ACHN (cell line): ENCODE measurements at places on chromosomes 3 and 15.
A peak's percentile ranks its signal among the peaks of the same experiment; 100 is the strongest.

GRCh38 chr3:6779140-6779539, 81.8 kb upstream of the GRM7 start:
- DNase-seq: no peak

DNA sequence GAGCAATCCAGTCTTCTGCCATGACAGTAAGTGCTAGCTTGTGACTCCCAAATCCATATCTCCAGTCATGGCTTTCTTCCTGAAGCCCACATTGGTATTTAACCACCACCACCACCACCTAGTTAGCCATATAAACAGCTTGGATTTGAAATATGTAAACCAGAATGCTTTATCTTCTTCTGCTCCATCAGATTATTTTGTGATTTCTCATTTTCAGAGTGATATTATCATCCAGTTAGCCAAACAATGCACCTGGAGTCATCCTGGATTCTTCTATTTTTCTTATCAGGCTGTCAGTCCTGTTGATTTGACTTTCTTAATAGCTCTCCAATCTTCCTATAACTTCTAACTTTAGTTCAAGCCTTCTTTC, 124.3 kb upstream of the PTX3 start:
- DNase-seq: no peak

- DNase-seq: no peak
These were observed 22.0 kb upstream of the CHCHD6 start for GRCh38 chr3:126682009-126682408.

DNA sequence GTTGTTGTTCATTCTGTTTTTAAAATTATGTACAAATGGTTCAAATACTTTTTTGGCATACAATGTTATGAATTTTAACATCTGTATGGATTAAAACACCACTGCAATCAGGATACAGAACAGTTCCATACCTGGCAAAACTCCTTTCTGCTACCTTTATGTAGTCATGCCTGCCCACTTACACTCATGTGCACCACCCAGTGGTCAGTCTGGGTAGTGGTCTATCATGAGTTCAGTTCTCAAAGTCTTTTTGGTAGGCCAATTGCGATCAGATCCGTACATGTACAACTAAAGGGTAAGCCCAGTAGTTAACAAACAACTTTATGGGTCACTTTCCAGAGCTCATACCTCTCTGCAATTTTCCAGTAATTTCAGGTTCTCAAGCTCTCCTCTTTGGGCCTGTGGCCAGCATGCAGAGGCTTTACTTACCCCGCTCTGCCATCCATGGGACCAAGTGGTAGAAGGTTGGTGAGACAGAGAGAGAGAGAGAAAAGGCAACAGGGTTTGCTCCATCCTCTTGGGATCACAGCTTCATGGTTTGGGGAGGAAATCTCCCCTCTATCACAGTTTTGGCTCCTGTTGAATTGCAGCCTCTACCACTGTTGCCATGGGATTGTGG, 63.9 kb upstream of the FAM98B start:
- peak; percentile 52 for DNase-seq

GRCh38 chr15:68113273-68113672, 59.2 kb downstream of the PIAS1 start:
- DNase-seq: no peak

DNA sequence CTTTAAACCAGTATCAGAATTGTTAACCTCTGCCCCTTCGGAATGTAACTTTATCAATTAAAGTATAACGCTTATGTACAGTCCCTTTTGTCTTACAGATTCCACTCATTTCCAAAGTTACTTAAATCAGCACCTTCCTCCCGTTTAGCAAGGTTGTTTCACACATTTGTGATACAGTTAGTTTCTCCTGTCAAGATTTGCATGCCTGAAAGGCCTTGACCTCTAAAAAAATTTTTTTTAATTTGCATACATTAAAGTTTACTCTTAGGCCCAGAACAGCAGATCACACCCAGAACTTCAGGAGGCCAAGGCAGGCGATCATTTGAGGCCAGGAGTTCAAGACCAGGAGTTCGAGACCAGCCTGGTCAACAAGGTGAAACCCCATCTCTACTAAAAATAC, 9.1 kb downstream of the INO80 start:
- no peak for DNase-seq

- DNase-seq: peak; percentile 11
These were observed 22.6 kb downstream of the TGFBR2 start for GRCh38 chr3:30628901-30629590.

DNA sequence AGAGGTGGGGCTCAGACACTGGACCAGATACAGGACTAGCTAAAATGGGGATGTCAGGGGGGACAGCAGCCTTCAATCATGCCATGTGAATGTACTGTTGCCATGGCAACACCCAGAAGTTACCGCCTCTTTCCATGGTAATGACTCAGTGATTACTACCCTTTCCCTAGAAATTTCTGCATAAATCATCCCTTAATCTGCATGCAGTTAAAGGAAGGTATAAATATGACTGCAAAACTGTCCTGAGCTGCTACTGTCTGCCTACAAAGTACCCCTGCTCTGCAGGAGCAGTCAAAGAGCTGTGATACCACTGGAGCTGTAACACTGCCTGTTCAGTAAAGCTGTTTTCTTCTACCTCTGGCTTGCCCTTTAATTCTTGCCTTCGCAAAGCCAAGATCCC, 168.2 kb downstream of the PEAK1 start:
- no peak for DNase-seq

- DNase-seq: no peak
These were observed 584.0 kb upstream of the ZNF385D start for GRCh38 chr3:22334996-22335395.

- DNase-seq: no peak
These were observed 18.4 kb upstream of the CRABP1 start for GRCh38 chr15:78321786-78322185.

- no peak for DNase-seq
These were observed 85.0 kb upstream of the XCR1 start for GRCh38 chr3:46112296-46112695.

- DNase-seq: peak; percentile 60
These were observed 461.5 kb upstream of the PPP2R3A start for GRCh38 chr3:135503760-135504686.

DNA sequence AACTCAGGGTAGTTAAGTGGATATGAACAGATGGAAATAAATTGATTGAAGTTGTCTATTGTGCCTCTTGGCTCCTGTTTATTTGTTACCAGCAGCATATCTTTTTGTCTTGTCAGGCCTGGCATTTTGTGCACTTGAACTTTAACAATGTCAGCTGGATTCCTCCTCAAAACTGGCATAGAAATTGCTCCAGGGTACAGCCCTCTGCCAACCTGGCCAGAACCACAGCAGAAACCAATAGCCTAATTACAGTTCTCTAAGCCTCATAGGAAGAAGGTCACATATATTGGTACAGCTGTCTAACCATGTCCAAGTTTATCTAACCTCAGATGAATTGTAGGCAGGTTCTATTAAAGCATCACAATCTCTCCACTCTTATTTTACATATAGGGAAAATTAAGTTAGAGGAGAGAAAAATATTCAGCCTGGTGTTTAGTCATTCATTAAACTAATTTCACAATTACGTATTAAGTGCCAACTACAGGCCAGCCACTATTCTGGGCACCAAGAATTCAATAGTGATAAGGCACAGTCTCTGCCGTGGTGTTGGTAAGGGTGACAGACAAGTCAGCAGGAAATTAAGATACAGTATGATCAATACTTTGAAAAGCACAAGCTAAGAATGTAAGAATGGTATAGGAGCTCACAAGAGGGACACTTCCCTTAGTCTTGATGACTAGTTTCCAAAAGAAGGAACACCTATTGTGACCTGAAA, 452.9 kb upstream of the NECTIN3 start:
- no peak for DNase-seq

DNA sequence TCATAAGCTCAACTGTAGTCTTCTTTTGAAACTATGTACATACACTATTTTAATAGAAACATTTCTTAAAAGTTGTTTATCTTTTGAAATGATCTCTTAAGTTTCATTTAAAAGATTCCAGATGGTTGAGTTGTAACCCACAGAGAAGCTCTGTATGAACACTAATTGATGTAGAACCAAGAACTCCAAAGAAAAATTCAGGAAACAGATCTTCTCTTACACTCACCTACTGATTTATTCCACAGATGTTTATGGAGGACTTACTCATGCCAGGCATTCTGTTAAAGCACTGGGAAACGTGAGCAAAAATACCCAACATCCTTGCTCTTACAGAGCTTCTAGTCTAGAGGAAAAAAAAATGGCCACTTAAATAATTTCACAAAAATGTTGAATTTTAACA, 551.1 kb downstream of the NAALADL2 start:
- no peak for DNase-seq

- DNase-seq: no peak
These were observed 49.3 kb downstream of the CEP152 start for GRCh38 chr15:48761393-48762158.

DNA sequence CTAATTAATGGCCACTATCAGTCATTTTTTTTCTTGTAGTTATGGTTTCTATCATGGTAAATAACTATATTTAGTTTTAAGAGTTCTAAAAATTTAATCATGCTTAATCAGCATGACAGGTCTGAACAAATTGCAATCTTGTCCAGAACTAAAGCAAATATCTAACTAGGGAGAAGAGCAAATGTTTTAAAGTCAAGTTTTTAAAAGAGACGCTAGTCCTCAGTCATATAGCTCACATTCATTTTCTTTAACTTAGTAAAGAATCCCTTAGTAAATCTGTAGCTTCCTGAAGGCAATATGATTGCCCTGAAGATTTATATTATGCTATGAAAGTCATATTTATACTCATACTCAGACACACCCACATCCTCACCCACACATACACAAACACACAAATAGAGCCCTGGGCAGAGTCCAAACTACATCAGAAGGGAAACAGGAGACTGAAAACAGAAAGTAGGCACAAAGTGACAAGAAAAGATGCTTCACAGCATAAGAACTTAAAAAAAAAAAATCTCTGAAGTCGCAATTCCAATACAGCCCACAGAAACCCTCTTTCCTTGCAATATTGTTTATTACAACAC, 1149.1 kb downstream of the SI start:
- DNase-seq: no peak

- no peak for DNase-seq
These were observed 79.4 kb downstream of the KLF15 start for GRCh38 chr3:126277629-126278378.

- DNase-seq: no peak
These were observed 90.1 kb downstream of the DUT start for GRCh38 chr15:48421362-48421761.

DNA sequence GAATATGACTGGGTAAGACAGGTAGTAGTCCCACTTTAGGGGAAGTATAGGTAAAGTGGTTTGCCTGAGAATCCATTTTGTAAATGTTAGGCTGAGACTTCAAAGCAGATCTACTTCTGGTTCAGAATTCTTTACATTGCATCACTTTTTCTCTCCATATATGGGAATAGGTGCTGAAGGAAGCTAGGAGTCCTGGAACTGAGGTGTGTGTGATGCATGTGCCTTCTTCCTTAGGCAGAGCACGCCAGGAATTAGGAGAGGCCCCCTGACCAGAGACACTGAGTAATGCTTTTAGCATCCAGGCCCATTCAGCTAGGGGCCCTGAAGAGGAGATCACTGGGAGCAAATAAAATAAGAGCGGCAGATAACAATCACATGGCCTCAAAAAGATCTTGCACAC, 69.2 kb upstream of the DCP1A start:
- DNase-seq: no peak

GRCh38 chr3:180330440-180330839, 271.5 kb upstream of the TTC14 start:
- no peak for DNase-seq

DNA sequence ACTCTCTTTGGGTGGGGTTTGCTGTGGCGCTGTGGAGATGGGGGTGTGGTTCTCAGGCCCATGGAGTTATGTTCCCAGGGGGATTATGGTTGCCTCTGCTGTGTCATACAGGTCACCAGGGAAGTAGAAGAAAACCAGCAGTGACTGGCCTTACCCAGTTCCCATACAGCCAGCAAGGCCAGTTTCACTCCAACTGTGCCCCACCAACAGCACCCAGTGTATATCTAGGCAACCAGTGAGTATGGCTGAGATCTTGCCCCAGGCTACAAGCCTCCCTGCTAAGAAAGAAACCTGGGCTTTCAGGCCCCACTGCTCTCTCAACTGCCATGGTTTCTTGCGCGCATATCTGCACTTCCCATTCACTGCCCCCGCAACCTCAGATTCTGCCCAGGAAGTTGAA, 31.4 kb upstream of the RARB start:
- DNase-seq: no peak

GRCh38 chr3:135272026-135272669, 477.1 kb downstream of the EPHB1 start:
- no peak for DNase-seq

DNA sequence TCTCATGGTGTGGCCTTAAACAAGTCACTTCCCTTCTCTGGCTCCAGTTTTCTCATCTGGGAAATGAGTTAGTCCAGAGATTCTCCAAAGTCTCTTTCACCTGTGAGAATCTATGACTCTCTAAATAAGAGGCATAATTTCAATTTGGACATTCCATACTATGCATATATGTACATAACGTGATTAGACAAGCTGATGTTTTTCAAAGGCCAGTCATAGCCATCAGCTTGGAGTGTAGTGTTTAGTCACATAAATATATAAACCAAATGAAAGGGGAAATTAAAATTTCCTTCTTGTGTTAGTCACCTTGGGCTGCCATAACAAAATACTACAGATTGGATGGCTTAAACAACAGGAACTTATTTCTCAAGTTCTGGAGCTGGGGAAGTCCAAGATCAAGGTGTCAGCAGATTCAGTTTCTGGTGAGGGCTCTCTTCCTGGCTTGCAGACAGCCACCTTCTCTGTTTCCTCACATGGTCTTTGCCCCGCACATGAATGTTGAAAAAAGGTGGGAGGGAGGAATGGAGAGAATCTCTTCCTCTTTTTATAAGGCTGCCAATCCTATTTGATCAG, 19.4 kb downstream of the TMEM41A start:
- DNase-seq: no peak

- DNase-seq: no peak
These were observed 31.6 kb upstream of the PYGO1 start for GRCh38 chr15:55619783-55620182.

GRCh38 chr15:32152574-32152973, 122.3 kb downstream of the CHRNA7 start:
- no peak for DNase-seq

DNA sequence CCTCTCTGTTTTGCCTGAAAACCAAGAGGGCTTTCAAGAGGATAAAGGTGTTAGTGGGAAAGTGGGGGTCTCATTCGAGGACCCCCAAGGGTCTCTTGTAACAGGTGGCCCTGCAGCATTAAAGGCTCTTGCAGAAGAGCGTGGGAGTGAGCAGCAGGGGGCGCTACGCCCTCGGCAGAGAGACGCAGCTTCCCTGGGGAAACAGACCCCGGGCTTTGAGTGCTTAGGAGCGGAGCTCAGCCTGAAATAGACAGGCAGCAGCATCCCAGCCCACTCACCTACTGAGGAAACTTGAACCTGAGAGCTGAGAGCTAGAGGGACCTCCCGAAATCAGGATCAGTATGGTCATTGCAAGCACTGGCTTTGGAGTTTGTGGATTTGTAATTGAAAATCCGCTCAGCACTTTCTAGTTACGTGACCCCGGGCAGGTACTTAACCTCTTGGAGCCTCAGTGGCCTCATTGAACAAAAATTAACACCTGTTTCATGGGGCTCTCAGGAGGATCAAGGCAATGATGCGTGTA, 25.7 kb downstream of the RPLP1 start:
- DNase-seq: peak; percentile 27
